ENCODE measurements at places on chromosomes 12 and 14.

GRCh38 chr12:62784576-62784975, 150.4 kb downstream of the PPM1H start:
- DNase-seq: no peak

- DNase-seq: no peak
Observed at GRCh38 chr12:49970658-49971057, 2.1 kb upstream of the AQP6 start.

- DNase-seq: no peak
Observed at GRCh38 chr14:105526776-105527380, 495 bp downstream of the TMEM121 start.

GRCh38 chr14:99548255-99548654, 55.8 kb downstream of the CCDC85C start:
- DNase-seq: no peak

DNA sequence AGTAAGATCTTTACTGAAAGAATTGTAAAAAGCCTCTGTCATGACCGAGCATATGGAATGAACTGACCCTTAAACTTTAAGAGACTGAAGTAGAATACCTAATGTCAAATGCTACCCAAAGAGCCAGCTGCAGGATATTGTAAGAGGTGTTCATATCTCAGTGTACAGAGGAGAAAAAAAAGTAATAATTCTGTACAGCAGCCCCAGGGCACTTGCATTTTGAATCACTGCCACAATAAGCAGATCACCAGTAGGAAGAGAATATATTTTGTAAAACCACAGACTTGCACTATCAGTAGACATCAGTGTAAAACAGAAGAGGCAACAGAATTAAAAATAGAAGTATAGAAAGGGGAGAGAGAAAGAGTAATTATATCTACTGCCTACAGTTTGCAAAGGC, 162.6 kb downstream of the PPFIA2 start:
- DNase-seq: no peak

DNA sequence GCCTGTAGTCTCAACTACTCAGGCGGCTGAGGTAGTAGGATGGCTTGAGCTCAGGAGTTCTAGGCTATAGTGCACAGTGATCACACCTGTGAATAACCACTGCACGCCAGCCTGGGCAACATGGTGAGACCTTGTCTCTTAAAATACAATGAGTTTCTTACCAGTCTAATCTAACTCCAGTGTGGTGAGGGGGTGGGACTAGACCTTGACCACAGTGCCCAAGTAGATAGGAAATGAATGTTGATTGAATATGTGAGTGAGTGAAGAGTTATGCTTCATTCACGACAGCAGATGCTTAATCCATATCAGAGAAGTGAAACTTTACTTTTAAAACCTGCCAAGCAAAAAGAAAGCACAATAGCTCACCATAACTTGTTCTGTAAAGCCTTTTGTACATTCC, 11.2 kb upstream of the AK7 start:
- no peak for DNase-seq

- no peak for DNase-seq
Observed at GRCh38 chr12:115225845-115226244, 541.9 kb upstream of the TBX3 start.

- no peak for DNase-seq
Observed at GRCh38 chr12:76591476-76591875, 31.9 kb upstream of the OSBPL8 start.

GRCh38 chr12:50988051-50988450, 35.7 kb downstream of the HIGD1C start:
- no peak for DNase-seq

- DNase-seq: no peak
Observed at GRCh38 chr12:110531741-110532333, 29.7 kb downstream of the RAD9B start.

DNA sequence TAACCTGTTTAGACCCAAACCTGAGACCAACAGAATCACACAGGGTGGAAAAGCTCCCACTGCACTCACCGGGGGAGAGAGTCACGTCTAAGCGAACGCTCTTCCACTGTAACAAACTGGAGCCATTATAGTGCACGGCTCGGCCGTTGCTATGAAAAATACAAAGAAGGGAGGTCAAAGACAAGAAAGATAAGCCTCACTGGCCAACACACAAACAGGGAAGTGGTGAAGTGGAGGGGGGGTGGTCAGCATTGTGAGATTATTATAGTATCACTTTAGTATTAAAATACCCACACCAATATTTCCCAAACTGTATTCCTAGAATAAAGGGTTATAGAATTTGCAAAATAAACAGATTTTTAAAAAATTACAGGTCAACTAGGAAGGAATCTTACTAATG, 90.9 kb downstream of the TRAFD1 start:
- no peak for DNase-seq

DNA sequence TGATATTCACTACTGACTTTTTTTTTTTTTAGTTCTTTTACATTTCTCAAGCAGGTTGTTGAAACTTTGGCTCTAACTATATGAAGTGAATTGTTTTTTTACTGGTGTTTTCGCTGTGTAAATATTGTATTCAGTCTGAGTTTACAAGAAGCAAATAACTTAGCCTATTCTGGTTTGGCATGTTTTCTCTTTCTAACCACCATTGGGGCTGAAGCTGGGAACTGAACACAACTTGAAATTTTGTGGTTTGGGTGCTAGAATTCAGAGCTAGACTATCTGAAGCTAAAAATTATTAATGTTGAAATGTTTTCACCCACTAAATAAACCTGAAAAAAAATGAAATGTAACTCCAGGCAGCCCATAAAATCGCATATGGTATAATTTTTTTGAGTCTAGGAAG, 37.2 kb downstream of the RAD51B start:
- DNase-seq: no peak

DNA sequence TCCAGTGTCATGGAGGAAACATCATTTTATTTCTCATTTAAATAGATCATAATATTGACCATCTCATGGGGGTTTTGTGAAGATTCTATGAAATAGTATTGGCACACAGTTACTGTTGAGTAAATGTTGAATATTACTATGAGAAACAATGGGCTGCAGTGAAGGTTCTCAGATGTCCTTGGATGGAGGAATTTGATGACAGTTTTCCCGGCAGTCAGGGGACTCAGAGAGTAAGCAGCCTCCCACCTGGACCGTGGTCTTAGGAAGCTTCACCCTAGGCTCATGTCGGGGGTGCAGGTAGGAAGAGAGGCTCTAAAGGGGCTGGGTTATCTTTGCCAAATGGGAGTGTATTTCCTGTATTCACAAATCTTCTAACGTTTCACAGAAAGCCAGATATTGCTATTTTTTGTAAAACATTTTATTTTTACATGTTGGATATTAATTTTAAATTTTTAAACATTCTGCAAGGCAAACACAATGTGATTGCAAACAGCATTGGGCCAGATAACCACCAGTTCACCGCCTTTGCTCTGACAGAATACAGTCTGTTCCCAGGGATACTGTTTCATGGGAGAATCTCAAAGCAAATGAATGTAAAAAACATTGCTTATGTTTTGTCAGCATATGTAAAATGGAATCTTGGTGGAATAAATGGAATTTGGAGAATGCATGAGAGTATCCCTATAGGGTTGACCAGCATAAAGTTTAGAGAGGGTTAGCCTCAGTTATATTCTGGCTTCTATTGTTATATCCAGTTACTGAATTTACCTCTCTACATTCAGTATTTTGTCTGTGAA, 380.8 kb upstream of the TMEM132C start:
- no peak for DNase-seq

GRCh38 chr12:108853981-108854446, 3.4 kb downstream of the SSH1 start:
- no peak for DNase-seq

All from GOT3 (cell line).